Suprapubic skin (tissue), 4 donors: ENCODE measurements at places on chromosomes 7 and 10. TPM values are rescaled to one million over a fixed set of nuclear protein-coding genes. Genes with fewer than 3 reads are reported as not detected.

The FOXP2 gene
- total RNA-seq: 22.7 TPM

The CALD1 gene
- 53.6 TPM for total RNA-seq

The ZNF804B gene
- total RNA-seq: not detected

The MKI67 gene
- total RNA-seq: 5.6 TPM

The PRKCQ gene
- total RNA-seq: 1.0 TPM

The CYP3A7 gene
- not detected for total RNA-seq

The SMKR1 gene
- not detected for total RNA-seq

The GIMAP5 gene
- 15.0 TPM for total RNA-seq

The NUDT13 gene
- 0.86 TPM for total RNA-seq

The ZNF485 gene
- 2.1 TPM for total RNA-seq

The PLPP4 gene
- total RNA-seq: not detected

The FLNC gene
- total RNA-seq: 3.8 TPM
